ENCODE measurements at places on chromosomes 3 and 15.
A peak's percentile ranks its signal among the peaks of the same experiment; 100 is the strongest.

DNA sequence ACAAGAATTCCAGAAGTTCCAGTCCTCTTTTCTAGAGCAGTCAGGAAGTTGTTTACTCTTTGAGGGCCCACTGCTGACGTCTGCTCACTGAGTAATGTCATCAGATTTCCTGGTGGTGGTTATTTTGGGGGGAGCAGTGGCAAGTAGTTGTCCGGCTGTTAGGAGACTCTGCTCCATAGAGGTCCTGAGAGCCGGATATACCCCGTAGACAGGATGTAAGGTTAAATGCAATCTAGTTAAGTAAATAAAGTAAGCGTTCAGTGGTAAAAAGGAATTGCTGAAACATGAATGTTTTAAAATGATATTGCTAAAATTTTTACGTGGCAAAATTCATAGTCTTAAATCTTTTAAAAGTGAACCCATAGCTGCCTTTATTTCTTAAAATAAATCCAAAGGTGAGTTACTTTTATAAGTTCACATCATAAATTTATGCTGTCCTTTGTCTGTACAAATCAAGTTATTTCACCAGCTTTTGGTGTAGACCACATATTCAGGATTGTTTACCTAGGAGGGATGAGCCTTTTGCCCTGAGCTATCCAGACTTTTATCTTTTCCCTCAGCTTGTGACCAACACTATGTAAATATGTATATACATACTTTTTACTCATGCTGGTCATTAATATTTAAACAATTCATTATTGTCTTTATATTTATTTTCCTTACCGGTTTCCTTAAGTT is 65.8 kb downstream of the PDE8A start:
- DNase-seq, result peak; percentile 95

- no peak for DNase-seq
Observed at GRCh38 chr3:71763426-71763825, 9.8 kb downstream of the GPR27 start.

GRCh38 chr3:197597335-197597734 is 41.6 kb upstream of the BDH1 start:
- DNase-seq, result no peak

DNA sequence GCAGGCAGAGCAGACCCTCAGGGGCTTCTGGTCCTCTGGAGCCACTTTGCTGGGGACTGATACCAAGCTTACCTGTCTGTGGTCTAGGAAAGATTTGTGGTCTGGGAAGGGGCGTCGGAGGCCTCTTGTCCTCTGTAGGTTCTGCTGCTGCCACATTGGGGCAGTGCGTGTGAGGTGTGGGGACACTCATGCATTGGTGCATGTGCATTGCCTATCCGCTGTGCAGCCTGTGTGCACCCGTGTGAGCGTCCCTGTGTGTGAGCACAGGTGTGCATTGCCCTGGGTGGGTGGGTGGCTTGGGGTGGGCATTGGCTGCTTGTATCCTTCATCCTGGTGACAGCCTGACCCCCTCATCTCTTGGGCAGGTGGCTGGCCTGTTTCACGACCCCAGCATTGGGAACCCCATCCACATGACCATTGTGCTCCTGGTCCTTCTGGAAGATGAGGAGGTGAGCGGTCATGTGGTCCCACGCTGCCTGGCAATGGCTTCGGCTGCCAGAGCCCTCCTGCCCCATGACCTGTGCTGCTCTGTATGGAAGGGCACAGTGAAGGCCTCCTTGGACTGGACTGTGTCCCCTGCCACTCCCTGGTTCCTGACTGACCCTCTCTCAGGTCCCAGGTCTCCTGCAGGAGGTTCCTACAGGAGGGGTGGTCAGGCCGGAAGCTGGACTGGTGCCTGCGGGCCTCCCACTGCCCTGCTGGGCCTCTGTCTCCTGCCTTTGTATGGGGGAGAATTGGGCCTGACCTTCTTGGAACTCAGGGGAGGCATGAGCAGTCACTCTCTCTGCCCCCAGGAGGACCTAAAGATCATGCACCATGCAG is 41.5 kb downstream of the SAXO2 start:
- DNase-seq, result no peak

- no peak for DNase-seq
Observed at GRCh38 chr3:12289524-12289923, 654 bp downstream of the PPARG start.

- peak; percentile 54 for DNase-seq
Observed at GRCh38 chr3:138479438-138479863, 45.0 kb downstream of the ESYT3 start.

GRCh38 chr3:126511291-126511690 is 6.3 kb downstream of the UROC1 start:
- no peak for DNase-seq

- peak; percentile 53 for DNase-seq
Observed at GRCh38 chr15:67501177-67501835, 19.6 kb upstream of the C15orf61 start.

DNA sequence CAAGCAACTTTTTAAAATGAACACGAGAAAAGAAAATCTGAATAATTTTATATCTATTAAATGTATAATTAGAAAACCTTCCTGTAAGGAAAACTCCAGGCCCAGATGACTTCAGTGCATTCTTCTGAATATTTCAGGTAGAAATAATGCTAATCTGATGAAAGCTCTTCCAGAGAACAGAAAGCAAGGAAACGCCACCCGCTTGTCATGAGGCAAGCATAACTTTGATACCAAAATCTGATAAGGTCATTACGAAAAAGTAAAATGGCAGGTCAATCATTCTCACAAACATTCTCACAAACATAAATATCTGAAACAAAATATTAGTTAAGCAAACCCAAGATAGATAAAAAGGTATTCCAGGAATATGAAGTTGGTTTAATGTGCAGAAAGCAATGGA is 60.6 kb upstream of the PCSK6 start:
- DNase-seq, result no peak

DNA sequence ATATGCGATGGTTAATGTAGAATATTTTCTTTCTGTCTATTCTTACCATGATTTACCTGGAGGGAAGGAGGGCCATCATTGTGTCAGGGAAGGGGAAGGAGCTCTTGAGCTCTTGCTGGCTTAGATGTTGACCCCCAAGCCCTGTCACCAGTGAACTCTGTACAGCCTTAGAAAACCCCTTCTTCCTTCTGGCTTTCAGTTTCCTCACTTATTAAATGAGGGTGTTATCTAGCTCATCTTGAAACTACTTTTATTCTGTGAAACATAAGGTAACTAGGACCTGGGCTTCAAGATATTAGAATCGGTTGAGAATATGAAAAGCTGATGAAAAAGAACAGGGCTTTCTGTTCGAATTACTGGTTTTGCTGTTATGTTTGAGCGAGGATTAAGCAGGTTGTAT is 25.1 kb upstream of the UTS2B start:
- DNase-seq, result no peak

GRCh38 chr3:71972031-71972430 is 187.1 kb upstream of the PROK2 start:
- peak; percentile 47 for DNase-seq

DNA sequence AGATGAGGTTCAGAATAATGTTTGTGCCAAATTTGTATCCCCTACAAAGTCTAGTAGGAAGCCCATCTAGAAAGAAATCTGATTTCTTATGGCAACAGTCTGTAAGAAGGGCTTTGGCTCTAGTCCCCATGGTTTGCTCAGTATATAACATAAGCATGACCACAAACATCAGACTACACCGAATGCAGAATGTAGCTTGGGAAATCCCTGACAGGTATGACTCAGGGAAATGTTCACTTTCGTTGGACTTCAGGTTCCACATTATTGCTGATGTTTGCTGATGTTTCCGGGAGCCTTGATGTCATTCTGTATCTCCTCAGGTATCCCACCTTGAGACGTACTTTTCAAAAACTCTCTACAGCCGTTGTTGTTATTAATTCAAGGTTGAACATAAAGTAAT is 304.4 kb upstream of the TGFBR2 start:
- no peak for DNase-seq

DNA sequence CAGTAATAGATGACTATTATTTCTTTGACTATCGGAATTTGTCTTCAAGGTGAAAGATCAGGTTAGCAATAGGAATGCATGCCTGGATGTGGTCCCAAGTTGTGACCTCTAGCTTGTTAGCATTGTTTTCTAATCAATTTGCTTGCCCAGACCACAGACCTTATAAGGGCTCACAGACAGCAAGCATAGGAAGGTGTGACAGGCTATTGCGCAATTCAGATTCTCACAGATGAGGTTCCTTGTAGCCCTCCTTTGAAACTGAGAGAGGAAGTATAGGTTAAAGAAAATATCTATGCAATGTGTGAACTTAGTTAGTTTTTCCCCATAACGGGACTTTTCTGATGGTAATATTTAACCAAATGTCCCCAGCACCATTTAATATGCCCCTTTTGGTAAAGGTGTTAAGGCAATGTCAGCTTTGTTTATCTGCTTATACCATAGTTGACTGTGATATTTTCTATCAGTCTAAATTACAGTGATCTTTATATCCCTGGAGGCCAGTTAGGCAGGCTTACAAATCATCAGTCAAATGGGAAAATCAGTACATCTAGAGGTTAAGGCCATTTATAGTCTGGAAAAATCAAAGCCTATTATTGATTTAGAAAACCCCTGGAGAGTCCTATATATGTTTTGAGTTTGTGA is 168.1 kb upstream of the MBNL1 start:
- DNase-seq, result no peak

Data from EH (cell line).